ENCODE measurements at places on chromosomes 5 and 9. TPM values are rescaled to one million over a fixed set of nuclear protein-coding genes. Genes with fewer than 3 reads are reported as not detected.

Gene AGGF1
- total RNA-seq, result 24.4 TPM

DNA sequence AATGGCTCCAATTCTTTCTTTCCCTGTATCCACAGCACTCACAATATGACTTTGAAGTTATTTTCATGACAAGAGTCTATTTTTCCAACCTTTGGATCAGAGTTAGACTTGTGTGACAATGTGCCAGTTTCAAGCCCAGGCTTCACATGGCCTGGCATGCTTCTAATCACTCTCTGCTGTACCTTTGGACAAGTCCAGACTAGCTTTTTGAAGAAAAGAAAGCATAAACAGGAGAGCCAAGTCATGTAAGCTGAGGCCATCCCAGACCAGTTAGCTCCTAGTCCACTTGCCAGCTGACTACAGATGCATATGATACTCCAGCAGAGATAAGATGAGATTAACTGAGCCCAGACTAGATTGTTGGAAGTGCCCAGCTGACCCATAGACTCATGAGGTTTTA is 513.6 kb upstream of the C9orf72 start:
- H3K27ac ChIP-seq, result no peak overlapping the region
- no peaks in the 10 kb centered on the region for H3K4me1 ChIP-seq
- no peak overlapping the region for H3K4me3 ChIP-seq
- no peaks in the 10 kb centered on the region for H3K27me3 ChIP-seq

DNA sequence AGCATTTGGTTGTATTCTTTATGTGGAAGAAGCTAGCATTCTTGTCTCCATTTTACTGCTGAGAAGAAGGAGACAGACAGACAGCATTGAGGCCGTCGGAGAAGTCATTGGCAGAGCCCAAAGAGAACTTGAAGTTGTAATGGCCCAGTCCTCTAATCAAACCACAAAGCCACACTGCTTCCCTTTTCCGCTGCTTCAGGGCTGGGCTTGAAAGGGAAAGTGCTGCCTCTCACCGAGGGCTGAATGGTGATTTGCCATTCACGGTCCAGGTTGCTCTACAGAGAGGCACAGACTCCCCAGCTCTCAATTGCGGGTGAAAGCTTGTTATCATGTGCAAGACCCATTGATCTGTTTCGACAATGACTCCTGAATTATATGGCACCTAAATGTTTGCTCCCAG is 25.6 kb upstream of the POU4F3 start:
- H3K36me3 ChIP-seq, result no peaks in the 10 kb centered on the region
- H3K27ac ChIP-seq, result no peak overlapping the region
- no peak overlapping the region for H3K4me3 ChIP-seq

DNA sequence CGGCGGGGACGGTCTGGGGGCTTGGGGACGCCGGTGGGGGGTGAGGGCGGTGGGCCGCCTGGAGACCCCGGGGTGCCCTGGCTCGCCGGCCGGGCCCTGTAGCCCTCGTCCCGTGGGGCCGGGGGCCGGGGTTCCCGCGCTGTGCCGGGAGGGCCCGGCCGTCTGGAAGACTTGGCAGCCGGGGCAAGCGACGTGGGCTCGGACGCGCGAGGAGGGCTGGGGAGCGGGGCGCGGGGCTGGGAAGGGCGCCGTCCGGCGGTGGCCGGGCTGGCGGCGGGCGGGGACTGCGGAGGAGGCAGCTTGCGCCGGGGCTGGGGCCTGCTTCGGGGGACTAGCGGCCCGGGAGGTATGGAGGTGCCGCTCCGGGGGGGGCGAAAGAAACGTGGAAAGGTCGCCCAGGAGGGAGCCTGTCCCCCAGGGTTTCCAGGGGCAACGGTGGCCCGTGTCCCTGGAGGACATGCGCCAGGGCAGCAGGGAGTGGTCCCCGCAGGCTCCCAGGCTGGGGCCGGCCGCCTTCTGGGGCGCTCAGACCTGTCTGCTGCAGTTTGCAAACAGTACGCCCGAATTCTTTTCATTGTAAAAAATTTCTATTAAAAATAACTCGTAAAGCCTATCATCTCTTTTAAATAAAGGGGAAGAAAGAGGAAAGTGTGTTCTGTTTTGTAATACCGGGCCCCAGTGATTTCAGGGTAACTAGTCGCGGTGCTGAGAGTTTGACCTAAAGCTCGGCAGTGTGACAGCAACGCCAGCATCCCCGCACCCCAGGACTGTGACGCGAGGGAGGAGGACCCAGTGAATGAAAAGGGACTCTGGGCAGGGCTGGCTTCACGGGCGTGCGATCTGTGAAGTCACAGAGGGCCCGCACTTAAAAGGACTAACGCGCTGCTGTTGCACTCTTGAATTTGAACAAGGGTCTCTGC is 752 bp upstream of the ANKH start:
- H3K4me3 ChIP-seq, result peak overlapping the region; percentile 81
- DNase-seq, result peak; percentile 75
- H3K27me3 ChIP-seq, result peaks cover 24% of the 10 kb centered on the region

DNA sequence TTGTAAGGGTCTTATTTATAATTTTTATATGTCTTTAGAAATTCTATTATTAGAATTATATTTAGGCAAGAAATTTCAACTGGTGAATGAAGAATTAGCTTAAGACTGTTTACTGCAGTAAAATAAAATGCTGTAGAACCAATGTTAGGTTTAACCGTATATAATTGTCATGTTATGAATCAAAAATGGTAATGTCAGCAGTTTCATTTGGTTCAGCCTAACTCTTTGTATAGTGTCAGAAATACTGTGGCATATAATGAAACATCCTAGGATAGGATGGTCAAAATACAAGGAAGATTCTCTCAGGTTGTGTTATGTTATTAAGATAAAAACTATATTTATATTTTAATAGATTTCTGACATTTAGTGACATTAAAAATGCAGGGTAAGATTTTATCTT is 64.4 kb upstream of the EIF4EBP3 start:
- H3K4me3 ChIP-seq, result no peak overlapping the region
- H3K27ac ChIP-seq, result no peak overlapping the region
- no peaks in the 10 kb centered on the region for H3K4me1 ChIP-seq
- H3K36me3 ChIP-seq, result peaks cover 62% of the 10 kb centered on the region
